ENCODE measurements at places on chromosomes 7 and 10. TPM values are rescaled to one million over a fixed set of nuclear protein-coding genes. Genes with fewer than 3 reads are reported as not detected.

SEMA3E gene
- total RNA-seq: 0.29 TPM

MLXIPL gene
- not detected for total RNA-seq

GIMAP2 gene
- total RNA-seq: 44.8 TPM

RAB19 gene
- total RNA-seq: not detected

GPR26 gene
- total RNA-seq: not detected

SSC4D gene
- 0.13 TPM for total RNA-seq

C10orf143 gene
- total RNA-seq: 0.57 TPM

PRSS37 gene
- not detected for total RNA-seq

TOMM7 gene
- total RNA-seq: 94.3 TPM

HDAC9 gene
- total RNA-seq: 19.7 TPM

EVX1 gene
- total RNA-seq: not detected

UCMA gene
- not detected for total RNA-seq

CHRM2 gene
- total RNA-seq: not detected

MICALL2 gene
- 22.9 TPM for total RNA-seq

CCDC136 gene
- 3.9 TPM for total RNA-seq

TRPV5 gene
- not detected for total RNA-seq

PLCE1 gene
- total RNA-seq: under 0.01 TPM

FKBP6 gene
- not detected for total RNA-seq

LRRD1 gene
- total RNA-seq: 0.07 TPM

LRWD1 gene
- 23.8 TPM for total RNA-seq

PDIA4 gene
- total RNA-seq: 342 TPM

LEP gene
- total RNA-seq: not detected

ZNF438 gene
- 15.8 TPM for total RNA-seq

RGR gene
- not detected for total RNA-seq

TMEM176A gene
- total RNA-seq: not detected

INMT gene
- not detected for total RNA-seq

SKAP2 gene
- total RNA-seq: 17.3 TPM

PTN gene
- total RNA-seq: 0.27 TPM

NOC3L gene
- 41.2 TPM for total RNA-seq

RBP4 gene
- total RNA-seq: not detected

OR6V1 gene
- total RNA-seq: not detected

SGPL1 gene
- 23.0 TPM for total RNA-seq

NANOS1 gene
- 0.27 TPM for total RNA-seq

HMX3 gene
- not detected for total RNA-seq

TUBAL3 gene
- 0.57 TPM for total RNA-seq

SPAG6 gene
- not detected for total RNA-seq

PHYHIPL gene
- 0.07 TPM for total RNA-seq

PIP gene
- total RNA-seq: not detected

OGDHL gene
- total RNA-seq: 0.27 TPM

SCIN gene
- 0.13 TPM for total RNA-seq

KCNIP2 gene
- total RNA-seq: 0.79 TPM

C10orf105 gene
- total RNA-seq: 0.07 TPM

EIF5AL1 gene
- total RNA-seq: 0.93 TPM

KCNMA1 gene
- total RNA-seq: 1.1 TPM

HNRNPA2B1 gene
- total RNA-seq: 381 TPM

PRKCQ gene
- 0.72 TPM for total RNA-seq
